Progenitor cell of endocrine pancreas (in vitro differentiated cells): ENCODE measurements at places on chromosomes 2 and 18. TPM values are rescaled to one million over a fixed set of nuclear protein-coding genes. Genes with fewer than 3 reads are reported as not detected.

NETO1 gene
- total RNA-seq: 52.4 and 57.5 TPM in 2 replicates

CCDC68 gene
- 2.2 and 2.9 TPM in 2 replicates for total RNA-seq

DNA sequence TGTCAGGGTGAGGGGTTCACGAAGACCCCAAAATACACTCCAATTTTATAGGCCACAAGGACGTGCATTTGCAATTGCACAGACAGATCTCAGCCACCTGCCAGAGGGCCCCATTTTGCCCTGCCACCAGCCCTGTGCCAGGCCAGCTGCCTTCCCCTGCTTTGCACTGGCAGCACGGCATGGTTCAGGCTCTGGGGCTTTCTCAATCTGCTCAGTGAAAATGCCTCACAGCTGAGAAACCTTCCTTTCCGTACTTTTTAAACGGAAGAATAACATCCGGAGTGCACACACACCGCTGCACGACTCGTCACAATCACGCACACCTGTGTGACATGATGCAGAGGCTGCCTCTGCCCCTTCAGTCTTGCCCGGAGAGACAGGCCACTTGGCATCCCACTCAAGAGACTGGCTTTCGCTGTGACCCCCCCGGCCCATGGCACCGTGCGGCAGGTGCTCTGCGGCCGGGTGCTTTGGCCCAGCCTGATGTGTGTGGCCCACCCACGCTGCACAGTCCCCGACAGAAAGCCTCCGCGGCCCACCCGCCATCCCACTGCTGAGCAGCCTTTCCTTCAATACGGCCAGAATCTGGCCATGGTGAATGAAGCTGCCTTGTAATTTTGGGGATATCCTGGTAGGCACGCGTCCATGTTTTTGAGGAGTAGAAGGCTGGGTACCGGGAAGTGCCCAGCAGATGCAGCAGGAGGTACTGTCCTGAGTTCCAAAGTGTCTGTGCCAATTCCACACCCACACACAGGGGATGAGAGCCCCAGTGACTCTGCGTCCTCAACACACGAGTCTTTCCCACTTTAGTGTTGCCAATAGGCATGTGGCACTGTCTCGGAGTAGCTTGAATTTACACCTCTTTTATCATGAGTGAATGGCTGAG lies 88.8 kb downstream of the USP40 start:
- DNase-seq: no peak

DNA sequence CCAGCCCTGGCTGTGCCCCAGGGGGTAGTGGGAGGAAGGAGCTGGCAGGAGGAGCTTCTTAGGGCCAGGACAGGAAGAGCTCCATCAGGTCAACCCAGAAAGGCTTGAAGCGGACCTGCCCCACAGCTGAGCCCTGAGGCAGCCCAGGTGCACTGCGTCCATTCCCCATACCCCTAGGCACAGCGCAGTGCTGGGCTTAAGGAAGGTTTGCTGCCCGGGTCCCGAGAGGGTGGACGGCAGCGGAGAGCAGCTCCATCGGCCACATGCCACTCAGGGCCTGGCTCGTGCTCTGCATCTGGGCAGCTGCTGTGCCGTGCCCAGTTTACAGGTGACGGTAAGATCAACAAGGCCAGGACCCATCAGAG lies 26.4 kb downstream of the DNMT3A start:
- no peak for DNase-seq

DNA sequence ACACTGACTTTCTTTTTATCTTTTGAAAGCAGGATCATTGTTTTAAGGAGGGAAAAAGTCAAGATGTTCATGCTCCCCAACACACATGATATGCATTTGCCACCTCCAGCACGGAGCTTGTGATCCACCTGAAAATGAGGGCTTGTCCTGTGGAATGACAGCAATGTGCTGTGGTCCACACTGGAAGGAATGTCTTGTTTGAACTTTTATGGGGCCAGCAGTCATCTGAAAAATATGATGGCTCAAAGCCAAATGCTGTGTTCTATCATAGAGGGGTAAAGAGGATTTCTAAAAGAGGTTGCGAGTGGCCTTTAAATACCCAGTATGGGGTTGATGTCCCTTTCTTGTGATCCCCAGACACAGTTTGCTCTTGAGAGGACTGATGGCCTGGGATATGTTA lies 226.5 kb upstream of the SPRED2 start:
- DNase-seq: no peak

- DNase-seq: no peak
These were observed 271.1 kb downstream of the SETBP1 start for GRCh38 chr18:44951748-44952147.

- no peak for DNase-seq
These were observed 5.6 kb downstream of the PDCD1 start for GRCh38 chr2:241852981-241853631.

- no peak for DNase-seq
These were observed 323.9 kb upstream of the TFPI start for GRCh38 chr2:187878112-187878511.

DNA sequence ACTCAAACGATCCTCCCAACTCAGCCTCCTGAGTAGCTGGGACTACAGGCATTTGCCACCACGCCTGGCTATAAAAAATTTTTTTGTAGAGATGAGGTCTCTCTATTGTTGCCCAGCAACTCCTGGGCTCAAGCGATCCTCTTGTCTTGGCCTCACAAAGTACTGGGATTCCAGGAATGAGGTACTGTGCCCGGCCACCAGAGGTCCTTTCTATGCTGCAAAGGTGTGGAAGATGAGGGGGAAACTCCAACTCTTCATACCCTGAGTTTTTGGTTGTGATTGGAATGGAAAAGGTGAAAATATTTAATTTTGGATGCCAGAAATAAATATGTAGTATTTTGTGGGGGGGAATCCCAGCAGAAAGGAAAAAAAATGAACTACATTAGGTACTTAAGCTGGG lies 36.0 kb downstream of the MRPL33 start:
- no peak for DNase-seq

DNA sequence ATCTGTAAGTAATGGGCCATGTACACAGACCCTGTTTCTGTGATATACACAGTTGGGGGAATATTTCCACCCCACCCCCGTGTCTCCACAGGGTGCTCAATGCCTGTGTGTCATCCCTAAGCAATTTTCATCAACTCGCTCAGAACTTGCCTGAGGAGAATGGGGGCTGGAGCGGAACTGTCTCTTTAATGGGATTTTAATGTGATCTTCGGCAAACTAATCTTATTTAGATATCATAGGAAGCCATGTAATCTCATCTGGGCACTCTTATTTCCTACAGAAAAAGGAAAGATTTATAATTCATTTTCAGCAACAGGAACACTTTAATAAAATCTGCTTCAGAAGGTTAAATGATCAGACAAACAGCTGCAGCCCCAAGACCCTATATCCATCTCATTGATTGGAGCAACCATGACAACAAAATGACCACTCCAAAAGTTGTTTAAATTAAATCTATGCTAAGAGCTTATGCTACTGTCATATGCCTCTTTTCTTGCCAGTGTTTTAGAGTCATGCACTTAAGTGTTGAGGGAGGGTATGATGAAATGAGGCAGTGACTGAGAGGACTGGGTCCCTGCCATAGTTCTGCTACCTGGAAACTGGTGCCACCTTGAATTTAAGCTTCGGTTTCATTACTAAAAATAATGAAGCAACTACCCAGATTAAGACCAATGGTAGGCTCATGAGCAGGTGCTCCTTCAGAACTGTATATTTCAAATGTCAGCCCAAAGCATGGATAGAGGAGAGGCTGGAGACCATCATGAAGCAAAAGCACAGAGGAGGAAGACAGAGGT lies 183.1 kb upstream of the DDX18 start:
- no peak for DNase-seq

DNA sequence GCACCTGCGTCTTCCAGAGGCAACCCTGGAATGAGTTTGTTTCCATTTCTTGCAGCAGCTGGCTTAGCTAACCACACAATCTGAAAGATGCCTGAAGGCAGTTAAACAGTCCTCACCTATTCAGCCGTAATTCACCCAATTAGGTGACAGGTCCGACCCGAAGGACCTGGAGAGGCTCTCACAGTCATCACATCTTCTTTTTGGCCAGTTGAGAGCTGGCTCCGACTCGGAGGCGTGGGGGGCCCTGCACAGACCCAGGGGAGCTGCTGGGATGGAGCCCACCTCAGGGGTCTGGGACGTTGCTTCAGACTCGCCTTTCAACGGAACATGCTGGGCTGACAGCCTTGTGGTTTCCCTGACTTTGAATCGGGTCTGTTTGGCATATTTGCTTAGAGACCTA lies 187.3 kb downstream of the RTP5 start:
- no peak for DNase-seq

GRCh38 chr2:85748039-85748734 lies 5.6 kb upstream of the ATOH8 start:
- no peak for DNase-seq

LRRC30 gene
- not detected in 2 replicates for total RNA-seq

CSRNP3 gene
- 10.7 and 14.8 TPM in 2 replicates for total RNA-seq

DNA sequence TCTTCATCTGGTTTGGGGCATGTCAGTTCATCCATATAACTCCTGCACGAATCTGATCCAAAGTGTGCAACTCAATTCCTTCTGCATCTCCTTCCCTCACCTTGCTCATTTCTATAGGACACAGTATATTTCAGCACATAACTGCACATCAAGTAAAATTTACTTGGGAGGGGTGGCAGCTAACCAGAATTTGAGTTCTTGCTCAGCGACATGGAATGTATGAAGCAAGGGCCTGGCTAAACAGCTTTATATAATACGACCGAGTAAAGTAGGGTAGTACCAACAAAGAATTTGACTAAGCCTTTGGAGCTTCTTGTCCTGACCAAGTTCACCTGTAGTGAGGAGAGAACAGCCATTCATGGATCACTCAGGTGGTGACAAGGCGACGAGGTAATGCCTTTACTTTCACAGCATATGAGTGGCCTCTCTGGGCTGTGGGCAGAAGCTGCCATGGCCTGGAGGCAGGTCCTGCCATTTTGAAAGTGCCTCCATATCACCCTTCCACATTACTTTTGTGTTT lies 570.2 kb upstream of the TNP1 start:
- DNase-seq: no peak

GRCh38 chr2:47437287-47437686 lies 34.3 kb downstream of the MSH2 start:
- no peak for DNase-seq

- no peak for DNase-seq
These were observed 315.2 kb upstream of the CHAC2 start for GRCh38 chr2:53452400-53452799.

- no peak for DNase-seq
These were observed 124.2 kb upstream of the EPB41L5 start for GRCh38 chr2:119888680-119889079.

DNA sequence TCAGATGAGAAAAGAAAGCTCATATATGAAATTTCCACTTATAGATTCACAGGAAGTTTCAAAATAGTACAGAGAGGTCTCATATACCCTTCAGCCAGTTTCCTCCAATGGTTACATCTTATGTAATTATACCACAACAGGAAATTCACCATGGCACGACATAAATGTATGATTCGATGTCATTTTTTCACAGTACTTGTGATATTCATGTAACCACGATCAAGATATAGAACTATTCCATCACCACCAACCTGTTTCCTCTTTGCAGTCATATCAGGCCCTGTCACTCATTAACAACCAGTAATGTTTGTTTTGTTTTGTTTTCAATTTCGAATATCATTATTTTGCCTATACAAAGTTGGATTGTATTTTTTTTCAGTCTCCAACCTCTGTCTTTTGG lies 314.3 kb upstream of the POU3F3 start:
- DNase-seq: no peak

DNA sequence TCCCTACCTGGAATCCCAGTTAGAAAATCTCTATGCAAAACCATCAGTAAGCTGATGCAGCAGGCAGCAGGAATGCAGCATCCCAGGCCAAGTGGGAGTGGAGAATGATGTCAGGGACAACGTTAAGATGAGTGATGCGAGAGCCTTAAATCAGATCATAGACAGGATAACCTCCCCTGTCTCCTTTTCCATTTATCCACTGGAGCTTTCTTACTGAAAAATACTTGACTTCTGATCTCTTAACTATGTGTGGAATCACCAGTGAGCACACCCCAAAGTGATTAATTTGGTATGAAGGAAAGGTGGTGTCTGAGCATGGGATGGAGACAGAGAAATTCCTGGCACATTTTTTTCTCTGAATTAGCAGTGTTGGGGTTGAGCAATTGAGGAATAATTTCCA lies 98.0 kb downstream of the RND3 start:
- DNase-seq: no peak

DNA sequence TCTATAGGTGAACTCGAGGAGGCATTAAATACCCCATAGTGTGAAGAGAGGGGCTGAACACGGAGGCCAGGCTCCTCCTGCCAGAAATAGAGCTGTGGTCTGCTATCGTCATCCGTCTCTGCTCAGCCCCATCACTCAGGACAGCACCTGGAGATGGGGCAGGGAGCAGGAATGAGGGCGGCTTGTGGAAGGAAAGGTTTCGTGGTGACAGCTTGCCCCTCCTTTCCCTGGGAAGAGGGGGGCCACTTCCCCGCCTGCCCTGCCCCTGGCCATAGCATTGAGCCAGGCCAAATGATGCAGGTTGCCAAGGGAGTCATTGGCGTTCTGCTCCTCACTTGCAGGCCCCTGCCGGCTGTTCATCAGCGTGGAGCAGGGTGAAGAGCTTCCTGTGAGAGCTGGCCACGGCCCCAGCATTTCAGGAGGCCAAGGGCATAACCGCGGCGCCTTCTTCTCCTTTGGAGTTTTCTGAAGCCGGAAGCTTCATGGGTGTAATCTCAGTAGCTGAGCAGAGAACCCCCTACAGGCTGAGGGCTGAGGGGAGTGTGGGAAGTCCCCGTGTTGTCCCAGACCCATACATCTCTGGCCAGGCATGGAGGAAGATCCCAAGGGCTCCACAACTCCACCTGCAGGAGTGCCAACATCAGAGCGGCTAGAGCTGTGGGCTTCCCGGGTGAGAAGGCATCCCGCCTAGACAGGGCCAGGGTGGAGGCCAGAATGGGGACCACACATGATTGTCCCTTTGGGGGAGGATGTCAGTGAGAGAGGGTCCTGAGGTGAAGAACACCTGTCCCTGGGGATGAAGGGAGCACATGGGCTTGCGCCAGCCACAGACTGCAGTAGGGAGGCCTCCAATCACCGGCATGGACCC lies 112.5 kb upstream of the GLI2 start:
- DNase-seq: no peak

DNA sequence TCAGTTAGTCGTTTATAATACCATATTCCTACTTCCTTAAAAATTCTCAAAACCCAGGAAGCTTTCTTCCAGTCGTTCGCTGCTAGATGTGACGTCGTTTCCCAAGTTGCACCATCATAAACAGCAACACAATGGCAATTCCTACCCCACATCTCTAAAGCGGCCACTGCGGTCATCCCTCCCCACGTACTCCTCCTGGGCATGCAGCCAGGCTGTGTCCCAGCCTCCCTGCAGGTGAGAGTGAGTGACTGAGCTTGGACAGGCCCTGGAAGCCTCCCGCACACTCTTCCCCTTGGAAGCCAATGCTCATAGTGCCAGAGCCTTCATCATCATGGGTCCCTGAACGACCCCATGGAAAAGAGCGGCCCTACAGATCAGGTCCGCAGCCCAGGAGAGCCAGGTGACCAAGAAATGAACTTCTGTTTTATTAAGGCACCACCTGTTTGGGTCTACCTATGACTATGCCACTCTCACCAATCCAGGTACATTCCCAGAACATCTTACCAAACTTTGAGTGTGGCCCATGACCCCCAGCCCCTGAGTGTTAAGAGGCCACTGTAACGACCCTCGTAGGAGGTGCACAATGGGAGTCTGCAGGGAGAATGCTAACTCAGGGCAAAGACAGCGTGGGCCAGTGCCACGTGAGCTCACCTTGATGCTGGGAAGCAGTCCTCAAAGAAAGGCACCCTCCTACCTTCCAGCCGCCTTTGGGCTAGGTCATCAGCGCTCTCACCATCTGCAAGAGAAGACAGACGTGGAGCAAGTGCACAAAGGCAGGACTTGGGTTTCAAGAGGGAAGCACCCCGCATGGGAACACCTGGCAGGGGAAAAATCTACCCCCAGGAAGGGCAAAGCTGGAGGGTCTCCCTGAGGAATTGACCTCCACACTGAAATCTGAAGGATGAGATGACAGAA lies 74.7 kb upstream of the RAB6C start:
- peak; percentile 6 for DNase-seq

DOCK10 gene
- 3.6 and 4.6 TPM in 2 replicates for total RNA-seq

NYAP2 gene
- 0.10 TPM in 1 of 2 replicates, not detected in the other for total RNA-seq
